ENCODE measurements at places on chromosomes 12 and 14.

GRCh38 chr12:89334548-89335169 lies 17.6 kb downstream of the DUSP6 start:
- DNase-seq: no peak

DNA sequence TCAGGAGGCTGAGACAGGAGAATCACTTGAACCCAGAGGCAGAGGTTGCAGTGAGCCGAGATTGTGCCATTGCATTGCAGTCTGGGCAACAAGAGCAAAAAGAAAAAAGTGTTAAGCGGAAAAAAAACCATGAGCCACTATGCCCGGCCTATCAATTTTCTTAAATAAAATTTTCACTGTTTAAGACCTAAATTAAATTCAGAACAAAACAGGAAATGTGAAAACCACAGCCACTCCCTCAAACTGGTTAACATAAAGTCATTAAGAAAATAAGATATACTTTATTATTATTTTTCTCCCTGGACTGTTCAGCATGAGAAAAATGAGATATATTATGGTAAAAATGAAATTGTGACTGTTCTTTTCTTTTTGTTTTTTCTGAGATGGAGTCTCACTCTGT lies 44.6 kb upstream of the GCH1 start:
- DNase-seq: no peak

- DNase-seq: no peak
These were observed 193.0 kb downstream of the C12orf50 start for GRCh38 chr12:87836190-87836589.

DNA sequence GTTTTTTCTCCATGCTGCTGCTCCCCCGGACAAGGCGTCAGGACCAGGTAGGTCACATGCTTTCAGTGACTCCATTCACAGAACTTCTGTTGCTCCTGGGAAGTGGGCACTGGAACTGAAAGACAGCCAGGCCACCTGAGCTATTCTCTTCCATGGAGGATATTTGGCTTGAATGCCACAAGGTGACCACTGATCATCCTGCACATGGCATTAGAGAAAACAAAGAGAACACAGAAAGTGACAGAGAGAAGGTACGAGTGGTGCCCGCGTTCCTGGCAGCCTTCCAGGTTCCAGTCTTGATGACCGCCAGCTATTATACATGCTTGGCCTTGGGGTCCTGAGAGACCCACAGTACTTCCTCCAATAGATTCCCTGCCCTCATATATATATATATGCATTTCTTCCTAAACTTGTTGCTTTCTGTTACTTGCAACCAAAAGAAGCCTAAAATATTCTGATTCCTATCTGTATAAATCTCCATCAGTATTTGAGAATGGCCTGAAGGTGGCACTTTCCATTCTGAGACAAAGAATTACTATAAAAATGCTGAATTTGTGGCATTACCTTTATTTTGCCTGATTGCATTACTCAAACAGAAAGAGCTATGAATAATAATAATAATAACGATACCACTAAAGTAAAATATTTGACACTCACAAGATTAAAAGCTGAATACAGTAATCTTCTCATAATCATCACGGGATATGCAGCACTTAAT lies 174.9 kb downstream of the FOXN3 start:
- no peak for DNase-seq

DNA sequence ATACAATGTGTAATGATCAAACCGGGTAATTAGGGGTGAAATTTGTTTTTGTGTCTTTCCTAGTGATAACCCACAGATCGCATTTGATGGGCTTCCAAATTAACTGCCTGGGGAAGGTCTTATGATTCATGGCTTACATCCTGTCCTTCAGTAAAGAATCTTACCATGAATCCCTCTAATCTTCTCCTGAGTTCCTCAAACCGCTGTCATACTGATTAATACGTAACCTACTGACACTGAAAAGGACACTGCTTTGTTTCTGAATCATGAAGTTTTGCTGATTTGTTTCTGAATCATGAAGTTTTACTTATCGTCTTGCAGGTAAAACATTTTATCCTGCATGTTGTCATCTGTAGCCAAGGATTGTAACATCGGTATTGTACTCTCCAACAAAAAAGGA lies 52.0 kb upstream of the CRY1 start:
- DNase-seq: no peak

DNA sequence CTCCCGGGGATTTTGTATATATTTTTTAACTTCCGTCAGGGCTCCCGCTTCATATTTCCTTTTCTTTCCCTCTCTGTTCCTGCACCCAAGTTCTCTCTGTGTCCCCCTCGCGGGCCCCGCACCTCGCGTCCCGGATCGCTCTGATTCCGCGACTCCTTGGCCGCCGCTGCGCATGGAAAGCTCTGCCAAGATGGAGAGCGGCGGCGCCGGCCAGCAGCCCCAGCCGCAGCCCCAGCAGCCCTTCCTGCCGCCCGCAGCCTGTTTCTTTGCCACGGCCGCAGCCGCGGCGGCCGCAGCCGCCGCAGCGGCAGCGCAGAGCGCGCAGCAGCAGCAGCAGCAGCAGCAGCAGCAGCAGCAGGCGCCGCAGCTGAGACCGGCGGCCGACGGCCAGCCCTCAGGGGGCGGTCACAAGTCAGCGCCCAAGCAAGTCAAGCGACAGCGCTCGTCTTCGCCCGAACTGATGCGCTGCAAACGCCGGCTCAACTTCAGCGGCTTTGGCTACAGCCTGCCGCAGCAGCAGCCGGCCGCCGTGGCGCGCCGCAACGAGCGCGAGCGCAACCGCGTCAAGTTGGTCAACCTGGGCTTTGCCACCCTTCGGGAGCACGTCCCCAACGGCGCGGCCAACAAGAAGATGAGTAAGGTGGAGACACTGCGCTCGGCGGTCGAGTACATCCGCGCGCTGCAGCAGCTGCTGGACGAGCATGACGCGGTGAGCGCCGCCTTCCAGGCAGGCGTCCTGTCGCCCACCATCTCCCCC lies 777 bp downstream of the ASCL1 start:
- DNase-seq: peak; percentile 50

GRCh38 chr12:121796855-121797751 lies 3.6 kb upstream of the RHOF start:
- DNase-seq: peak; percentile 65

- DNase-seq: no peak
These were observed 14.3 kb downstream of the B4GALNT3 start for GRCh38 chr12:473863-474577.

- no peak for DNase-seq
These were observed 82.8 kb downstream of the BORCS5 start for GRCh38 chr12:12439636-12440035.

GRCh38 chr14:61342932-61343331 lies 21.6 kb downstream of the PRKCH start:
- no peak for DNase-seq

DNA sequence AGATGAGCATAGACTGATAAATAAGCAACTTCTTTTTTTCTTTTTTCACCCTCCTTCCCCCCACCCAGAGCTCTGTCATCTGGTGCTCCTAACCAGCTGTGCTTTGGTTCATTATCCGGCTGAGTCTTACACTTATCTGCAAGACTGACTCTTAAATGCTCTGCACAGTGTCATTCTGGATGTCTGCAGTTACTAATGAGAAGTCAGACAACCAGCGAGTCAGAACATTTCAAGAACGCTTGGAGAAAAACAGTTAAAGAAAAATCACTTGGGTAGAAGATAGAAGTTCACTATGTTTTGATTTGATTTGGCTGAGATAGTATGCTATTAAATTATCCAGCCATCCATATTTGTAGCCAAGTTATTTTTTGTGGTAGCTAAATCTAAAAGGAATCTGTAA lies 328.9 kb upstream of the PRICKLE1 start:
- DNase-seq: no peak

GRCh38 chr12:132593521-132593920 lies 16.9 kb downstream of the LRCOL1 start:
- DNase-seq: no peak

DNA sequence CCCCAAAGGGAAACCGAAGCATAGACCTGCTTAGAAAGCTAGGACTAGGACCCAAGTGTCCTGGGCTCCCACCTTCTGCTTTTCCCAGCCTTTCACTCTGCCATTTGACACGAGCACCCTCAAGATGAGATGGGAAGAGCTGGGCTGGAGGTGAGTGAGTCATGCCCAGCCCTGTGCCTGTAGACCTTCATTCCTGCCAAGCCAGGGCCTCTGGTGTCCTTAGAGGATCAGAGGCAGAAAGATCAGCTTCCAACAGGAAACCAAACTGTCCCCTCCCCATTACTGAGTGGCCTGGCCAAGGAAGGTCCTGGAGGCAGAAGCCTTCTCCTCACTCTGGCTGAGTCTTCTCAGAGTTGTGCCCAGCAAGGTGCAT lies 3.5 kb downstream of the TMEM63C start:
- no peak for DNase-seq

GRCh38 chr12:75646329-75647210 lies 135.2 kb upstream of the KRR1 start:
- DNase-seq: no peak

GRCh38 chr14:76576047-76576741 lies 185.1 kb upstream of the VASH1 start:
- no peak for DNase-seq

GRCh38 chr12:117098361-117099217 lies 627 bp downstream of the TESC start:
- no peak for DNase-seq

GRCh38 chr12:116670859-116671258 lies 67.0 kb downstream of the SPRING1 start:
- no peak for DNase-seq

DNA sequence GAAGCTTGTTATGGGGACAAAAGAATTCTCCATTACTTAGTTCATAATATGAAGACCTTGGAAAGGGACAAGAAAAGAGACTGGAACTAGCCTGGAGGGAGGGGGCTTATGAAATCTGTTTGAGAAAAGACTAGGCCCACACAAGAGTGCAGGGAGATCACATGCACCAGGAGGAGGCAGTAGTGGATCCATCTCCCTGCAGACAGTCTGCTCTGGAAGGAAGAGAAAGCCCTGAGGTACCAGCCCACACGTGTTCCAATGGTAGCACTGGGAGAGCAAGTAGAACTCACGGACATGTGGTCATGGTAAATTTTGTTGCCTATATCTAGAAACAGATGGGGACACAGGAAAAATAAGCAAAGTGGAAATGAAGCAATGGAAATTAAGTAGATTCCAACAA lies 445.4 kb downstream of the SOX5 start:
- DNase-seq: no peak

- DNase-seq: no peak
These were observed 47.9 kb upstream of the JDP2 start for GRCh38 chr14:75379930-75380270.

DNA sequence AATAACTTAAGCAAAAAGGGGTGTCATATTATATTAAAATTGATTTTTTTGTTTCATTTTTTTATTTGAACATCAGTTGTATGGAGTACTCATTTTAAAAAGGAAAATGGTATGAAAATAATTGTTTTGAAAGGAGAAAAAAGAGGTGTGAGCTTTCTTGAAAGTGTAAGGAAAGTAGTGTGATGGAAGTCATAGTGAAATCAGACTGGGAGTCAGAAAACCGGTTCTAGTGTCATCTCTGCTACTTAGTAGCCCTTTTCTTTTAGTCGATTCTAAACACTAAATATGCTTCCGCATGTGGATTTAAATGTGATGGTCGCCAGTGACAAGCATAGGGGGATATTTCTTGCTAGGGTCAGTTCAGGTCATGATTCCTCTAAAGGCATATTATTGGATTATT lies 1.8 kb upstream of the DYRK2 start:
- no peak for DNase-seq

DNA sequence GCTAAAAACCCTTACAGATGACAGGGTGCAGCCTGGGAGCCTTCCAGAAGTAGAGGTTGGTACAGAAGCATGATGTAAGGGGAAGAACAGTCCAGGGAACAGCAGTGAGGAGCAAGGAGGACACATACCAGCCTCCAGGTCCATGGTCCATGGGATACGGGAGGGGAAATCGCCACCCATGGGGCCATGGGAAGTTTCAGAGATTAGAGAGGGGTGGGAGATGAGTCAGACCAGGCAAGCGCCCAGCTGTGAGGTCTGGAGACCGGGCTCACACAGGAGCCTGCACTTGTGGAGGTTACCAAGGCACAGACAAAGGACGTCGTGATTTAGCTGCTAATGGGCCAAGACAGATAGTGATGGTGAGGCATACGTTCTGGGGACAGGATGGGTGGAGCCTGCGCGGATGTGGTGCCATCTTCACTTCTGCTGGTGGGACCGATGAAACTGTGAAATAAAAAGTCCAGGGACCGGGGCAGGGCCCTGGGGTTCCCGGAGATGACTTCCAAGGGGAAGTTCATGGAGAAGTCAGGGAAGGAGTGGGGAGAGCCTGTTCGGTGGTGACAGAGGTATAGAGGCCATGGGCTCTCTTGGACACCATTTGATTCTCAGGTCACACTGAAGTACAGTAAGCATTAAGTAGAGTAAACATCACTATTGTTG lies 17.7 kb upstream of the LRP1-AS start:
- DNase-seq: no peak

GRCh38 chr12:114508529-114509129 lies 102.7 kb upstream of the TBX5 start:
- no peak for DNase-seq

- DNase-seq: no peak
These were observed 119.5 kb downstream of the PIWIL1 start for GRCh38 chr12:130457215-130457614.
